ENCODE measurements at places on chromosomes 7 and 10.

DNA sequence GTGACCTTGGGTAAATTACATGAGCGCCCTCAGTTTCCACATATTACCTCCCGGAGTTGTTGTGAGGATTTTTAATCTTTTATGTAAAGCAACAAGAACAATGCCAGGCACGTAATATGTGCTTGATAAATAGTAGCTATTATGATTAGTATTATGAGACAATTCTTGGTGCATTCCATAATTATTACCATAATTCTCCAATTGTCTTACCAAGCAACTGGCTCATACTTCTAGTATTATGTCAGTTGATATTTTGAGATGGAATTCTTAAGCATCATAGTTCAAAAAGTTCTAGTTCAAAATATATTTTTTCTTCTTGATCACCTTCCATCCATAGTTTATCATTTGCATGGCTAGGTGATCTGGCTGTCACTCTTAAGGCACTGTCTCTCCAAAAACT lies 259.0 kb downstream of the BBS9 start:
- no peak for DNase-seq

- DNase-seq = no peak
Measured at GRCh38 chr7:43650457-43651052, 67.6 kb downstream of the STK17A start.

- no peak for DNase-seq
Measured at GRCh38 chr7:30359957-30360356, 75.6 kb downstream of the ZNRF2 start.

DNA sequence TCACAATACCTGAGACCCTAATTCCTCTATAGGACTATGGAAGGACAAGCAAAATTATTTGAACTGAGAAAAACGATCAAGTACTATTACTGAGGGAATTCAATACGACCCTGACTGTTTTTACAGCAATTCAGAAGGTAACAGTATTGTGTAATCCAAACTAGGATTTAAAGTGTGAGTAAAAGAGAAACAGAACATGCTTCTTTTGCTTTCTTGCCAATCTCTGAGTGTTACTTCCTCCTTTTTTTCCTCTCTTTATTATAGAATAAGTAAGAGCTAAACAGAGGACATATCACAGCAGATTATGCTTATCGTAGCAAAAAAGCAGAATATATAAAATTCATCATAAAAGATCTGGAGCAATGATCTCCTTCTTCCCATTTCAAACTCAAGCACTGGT lies 292.1 kb downstream of the THSD7A start:
- DNase-seq = no peak

DNA sequence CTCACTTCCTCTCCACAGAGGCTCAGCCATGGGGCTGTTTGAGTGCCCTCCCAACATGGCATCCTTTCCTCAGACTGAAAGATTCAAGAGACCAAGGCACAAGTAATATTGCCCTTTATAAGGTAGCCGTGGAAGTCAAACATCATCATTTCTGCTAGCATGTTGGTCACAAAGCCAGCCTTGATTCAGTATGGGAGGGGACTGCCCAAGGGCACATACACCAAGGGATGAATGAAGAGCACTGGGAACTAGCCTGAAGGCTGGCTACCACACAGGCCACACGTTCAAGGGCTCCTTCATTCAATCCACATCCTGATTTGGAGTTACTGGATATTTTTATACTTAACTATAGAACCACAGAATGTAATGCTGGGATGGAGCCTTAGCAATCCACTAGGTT lies 39.3 kb downstream of the CPVL start:
- no peak for DNase-seq

DNA sequence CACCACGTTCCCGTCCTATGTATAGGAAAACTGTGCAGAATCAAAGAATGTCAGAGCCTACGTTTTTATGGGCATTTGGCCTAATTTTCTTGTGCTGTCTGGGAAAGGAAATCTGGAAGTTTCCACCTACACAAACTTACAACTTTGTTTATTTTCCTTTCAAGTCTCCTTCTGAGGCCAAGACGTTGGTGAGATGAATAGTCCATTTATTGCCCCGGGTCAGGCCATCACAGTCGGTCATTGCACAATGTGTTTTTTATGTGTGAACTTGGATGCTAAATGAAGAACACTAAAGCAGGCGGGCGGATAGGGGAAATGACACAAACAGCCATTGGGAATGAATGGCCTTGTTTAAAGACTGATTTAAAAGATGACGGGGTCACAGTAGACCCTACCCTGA lies 38.6 kb downstream of the TRIL start:
- no peak for DNase-seq

DNA sequence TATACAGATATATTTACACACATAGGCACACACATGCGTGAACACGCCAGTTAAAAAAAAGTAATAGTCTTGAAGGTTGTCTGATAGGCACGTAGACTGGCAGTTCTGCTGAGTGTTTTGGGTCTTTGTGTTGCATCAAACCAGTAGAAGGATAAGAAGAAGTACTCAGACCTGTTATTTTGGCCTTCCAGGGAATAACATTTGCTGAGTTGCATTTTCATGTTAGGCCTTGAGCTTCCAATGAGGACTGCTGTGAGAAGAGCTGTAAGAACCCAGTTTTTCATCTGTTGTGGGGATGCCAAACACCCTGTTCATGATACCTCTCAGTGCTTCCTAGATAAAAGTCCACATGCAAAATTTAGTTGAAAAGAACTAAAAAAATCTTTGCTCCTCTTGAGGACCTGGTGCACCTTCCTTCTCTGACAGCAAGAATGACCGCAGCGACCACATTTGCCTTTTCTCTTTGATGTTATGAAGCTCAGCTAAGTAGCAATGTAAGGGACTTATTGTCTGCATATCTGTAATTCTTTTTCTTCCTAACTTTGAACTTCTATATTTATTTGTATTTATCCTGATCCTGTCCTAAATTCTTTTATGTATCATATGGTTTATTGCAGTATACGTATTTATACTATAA lies 27.2 kb downstream of the HIPK2 start:
- DNase-seq = no peak

Data from stimulated activated effector memory CD8-positive, alpha-beta T cell treated with anti-CD3 and anti-CD28 coated beads, Interleukin-12 subunit alpha, Interleukin-12 subunit beta, amount 100 ng/mL, for 72 hours (primary cell).